ENCODE measurements at places on chromosomes 1 and 21. TPM values are rescaled to one million over a fixed set of nuclear protein-coding genes. Genes with fewer than 3 reads are reported as not detected.

The CYP2J2 gene
- total RNA-seq = 2.9 TPM

The ANXA9 gene
- 1.3 TPM for total RNA-seq

The SERINC2 gene
- total RNA-seq = 73.0 TPM

The ECE1 gene
- total RNA-seq = 121 TPM
